ENCODE measurements at places on chromosomes 12 and 14.

GRCh38 chr12:94644141-94644979, 6.0 kb downstream of the TMCC3 start:
- no peak for DNase-seq

- no peak for DNase-seq
Measured at GRCh38 chr14:75223664-75224154, 47.3 kb upstream of the TMED10 start.

GRCh38 chr12:105330283-105330930, at the start of gene C12orf75:
Gene C12orf75 (plus strand): TSS chr12:105330691. CDS start chr12:105330892, 201 bp downstream.
- DNase-seq = peak; percentile 83

- no peak for DNase-seq
Measured at GRCh38 chr14:23172096-23172495, 11.4 kb downstream of the SLC7A8 start.

DNA sequence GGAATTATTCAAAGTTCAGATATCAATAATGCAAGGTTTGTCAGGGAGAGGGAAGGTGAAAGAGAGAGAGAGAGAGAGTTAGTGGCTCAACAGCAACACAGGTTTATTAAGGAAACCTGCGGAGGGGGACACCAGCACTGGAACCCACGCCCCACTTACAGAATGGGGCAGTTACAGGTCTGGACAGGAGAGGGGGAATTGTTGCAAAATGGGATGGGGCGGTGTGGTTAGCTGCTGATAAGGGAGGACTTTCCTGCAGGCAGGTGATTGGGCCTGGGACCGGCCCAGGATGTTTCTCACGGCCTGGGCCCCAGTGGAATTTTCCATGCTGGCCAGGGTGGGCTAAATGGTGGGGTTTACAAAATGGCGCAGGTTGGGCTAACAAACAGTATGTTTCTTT, 278.2 kb upstream of the SLC16A7 start:
- no peak for DNase-seq

DNA sequence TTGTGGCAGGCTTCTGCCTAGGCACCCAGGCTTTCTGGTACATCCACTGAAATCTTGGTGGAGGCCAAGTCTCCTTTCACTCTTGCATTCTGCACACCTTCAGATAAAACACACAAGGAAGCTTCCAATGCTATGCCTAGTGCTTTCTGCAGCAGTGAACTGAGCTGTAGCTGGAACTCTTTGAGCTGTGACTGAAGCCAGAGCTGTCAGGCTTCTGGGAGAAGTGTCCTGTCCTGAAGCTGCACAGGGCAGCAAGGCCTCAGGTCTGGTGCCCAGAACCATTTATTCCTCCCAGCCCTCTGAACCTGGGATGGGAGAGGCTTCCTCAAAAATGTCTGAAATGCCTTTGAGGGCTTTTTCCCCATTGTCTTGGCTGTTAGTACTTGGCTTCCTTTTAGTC, 941.7 kb downstream of the LRFN5 start:
- no peak for DNase-seq

GRCh38 chr14:99157676-99158075, 114.3 kb downstream of the BCL11B start:
- no peak for DNase-seq

DNA sequence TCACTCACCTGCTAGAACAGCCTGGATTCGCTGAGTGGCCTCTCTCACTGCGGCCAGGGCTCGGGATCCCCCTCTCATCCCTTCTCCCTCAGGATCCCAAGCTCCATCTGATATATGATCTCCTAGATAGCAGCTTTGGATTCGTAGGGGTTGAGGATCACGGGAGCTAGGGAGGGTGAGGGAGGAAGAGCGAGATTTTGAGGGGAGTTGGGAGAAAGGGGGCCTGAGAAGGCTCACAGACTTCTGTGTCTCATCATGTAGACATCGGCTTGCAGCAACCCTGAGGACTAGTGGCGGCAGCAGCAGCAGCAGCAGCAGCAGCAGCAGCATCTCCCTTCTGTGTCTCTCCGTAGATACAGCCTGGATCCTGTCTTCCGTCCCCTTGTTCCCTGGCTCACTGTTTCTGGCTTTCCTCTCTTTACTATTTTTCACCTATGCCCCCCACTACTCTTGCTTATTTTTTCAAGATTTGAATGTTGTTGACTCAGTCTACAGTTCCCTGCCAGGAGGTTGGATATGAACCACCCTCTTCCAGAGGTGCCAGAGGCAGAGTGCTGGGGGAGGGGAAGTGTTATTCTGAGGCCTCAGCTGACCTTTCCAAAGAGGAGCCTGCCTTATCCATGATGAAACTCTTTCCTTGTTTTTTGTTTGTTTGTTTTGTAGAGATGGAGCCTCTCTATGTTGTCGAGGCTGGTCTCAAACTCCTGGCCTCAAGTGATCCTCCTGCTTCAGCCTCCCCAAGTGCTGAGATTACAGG, at the start of gene CIROP:
CIROP (minus strand) TSS at position 399 of the 757 bp plus-strand sequence; CDS start at position 330, 69 bp downstream.
- no peak for DNase-seq

GRCh38 chr12:79408689-79409088, 282.1 kb downstream of the PAWR start:
- no peak for DNase-seq

- no peak for DNase-seq
Measured at GRCh38 chr12:52682381-52682660, 2.1 kb upstream of the KRT1 start.

DNA sequence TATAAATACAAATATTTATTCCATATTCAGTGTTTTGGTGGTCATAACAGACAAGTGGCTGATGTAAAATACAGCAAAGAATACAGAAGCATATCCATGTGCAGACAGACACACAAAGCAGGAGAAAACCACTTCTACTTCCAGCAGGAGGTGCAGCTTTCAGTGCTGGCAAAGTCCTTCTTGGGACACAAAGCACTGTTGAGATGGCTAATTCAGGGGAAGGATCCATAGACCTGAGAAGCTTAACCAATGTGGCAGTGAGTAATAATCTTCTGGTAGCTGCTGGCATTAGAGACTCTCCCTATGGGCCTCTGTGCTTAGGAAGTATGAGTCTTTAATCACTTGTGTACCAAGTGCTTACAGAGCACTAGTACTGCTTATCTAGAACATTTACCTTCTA, 26.8 kb downstream of the AMN1 start:
- DNase-seq = no peak

GRCh38 chr14:61565181-61565580, 130.1 kb upstream of the HIF1A start:
- DNase-seq = no peak

DNA sequence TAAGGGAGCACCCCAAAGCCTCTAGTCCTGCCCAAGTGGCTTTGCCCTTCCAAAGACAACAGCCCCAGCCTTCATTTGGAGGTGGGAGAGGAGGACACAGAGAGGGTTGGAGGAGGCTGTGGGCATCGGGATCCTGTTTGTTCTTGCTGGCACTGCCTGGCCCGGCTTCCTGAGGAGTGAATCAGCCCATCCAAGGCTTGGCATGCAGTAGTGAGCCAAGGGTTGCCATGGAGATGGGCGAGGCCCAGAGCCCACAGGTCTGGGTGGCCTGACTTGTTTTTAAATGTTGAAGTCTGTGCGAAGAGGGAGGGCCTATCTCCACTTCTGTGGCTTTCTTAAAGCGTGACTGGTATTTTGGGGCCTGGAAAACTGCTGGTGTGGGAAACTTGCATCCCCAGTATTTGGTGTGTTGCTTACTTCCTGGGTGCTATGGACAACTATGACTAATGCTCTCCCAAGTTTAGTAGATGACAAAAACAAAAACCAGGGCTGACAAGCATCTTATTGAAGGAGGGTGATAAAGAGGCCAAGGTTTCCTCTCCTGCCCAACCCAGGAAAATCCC, 15.8 kb downstream of the CD9 start:
- DNase-seq = peak; percentile 99

DNA sequence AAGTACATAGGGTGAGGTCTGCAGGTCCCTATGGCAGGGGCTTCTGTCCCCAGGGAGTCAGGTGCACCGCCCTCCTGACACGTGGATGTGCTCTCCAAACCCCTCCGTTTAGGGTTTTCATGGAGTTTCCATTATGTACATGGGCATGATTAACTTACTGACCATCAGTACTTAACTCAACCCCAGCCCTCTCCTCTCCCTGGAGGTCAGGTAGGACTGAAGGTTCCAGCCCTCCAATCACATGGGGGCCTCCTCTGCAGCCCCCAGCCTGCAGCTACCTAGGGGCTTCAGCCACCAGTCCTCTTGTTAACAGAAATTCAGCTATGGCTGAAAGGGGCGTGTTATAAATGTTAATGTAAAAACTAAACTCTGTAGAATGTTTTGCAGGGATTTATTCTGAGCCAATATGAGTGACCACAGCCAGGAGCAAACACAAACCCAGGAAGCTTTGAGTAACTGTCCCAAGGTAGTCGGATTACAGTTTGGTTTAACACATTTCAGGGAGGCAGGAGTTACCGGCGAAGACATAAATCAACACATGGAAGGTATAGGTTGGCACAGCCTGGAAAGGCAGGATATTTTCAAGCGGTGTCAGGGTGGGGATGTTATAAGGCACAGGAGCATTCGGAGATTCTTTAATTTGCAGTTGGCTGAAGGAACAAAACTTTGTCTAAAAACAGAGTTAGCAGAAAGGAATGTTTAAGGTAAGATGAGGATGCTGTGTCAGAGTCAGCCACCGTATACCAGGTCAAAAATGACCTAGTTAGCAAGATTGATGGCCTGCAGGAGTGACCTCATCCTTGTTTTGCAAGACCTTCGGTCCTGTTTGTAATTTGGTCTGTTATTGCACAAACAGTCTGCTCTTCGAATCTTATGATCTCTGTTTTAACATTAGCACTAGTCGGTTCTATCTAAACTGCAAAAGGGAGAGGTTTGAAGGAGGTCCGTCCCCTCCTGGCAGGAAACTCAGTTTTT, 75.2 kb downstream of the TNFAIP2 start:
- DNase-seq = no peak

DNA sequence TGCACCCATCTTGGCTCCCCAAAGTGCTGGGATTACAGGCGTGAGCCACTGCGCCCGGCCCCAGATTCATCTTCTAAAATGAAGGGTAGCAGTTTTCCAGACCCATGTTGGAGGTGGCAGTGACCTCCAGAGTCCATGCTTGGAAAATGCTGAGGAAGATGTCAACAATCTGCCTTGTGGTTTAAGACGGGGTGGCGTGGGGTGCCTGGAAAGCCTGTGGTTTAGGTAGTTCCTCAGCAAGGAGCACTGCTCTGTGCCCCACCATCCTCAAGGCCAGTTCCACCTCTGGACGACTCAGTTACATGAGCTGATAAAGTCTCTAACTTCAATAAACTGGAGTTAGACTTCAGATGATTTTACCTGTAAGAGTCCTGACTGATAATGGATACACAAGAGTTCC, 48.6 kb downstream of the DRAM1 start:
- DNase-seq = no peak

GRCh38 chr12:80187660-80188090, 88.3 kb downstream of the OTOGL start:
- no peak for DNase-seq

DNA sequence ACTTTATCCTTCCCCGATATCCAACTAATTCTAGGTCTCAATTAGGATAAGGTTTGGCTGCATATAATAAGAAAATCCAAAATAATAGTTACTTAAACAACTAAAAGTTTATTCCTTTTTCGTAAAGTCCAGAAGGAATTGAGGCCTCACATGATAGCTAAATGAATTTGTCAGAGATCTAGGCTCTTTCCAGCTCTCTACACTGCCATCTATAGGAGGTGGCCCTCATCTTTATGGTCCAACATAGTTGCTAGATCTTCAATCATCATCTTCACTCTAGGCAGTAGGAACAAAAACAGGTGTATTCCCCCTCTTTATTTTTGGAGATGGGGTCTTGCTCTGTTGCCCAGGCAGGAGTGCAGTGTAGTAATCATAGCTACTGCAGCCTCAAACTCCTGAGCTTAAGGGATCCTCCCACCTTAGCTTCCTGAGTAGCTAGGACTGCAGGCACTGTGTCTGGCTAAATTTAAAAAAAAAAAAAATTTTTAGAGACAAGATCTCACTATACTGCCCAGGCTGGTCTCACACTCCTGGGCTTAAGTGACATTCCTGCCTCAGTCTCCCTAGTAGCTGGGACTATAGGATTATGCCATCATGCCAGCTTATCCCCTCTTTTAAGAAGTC, 46.5 kb upstream of the SAV1 start:
- DNase-seq = no peak

DNA sequence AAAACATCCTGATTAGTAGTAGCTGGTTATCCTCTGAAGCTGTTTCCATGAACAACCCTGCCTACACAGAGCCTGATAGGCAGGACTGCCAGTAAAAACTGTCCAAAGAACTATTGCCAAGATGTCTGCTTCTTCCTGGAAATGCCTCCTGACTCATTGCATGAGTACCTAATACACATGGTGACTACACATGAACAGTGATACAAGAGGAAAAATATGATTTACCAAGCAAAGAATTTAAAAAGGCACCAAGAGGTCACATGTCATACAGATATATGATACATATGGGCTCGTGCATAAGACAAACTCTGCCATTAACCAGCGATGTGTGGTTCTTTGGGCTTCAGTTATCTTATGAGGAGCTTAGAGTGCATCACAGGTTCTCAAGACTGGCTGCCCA, 552.3 kb downstream of the SLC16A7 start:
- DNase-seq = no peak

DNA sequence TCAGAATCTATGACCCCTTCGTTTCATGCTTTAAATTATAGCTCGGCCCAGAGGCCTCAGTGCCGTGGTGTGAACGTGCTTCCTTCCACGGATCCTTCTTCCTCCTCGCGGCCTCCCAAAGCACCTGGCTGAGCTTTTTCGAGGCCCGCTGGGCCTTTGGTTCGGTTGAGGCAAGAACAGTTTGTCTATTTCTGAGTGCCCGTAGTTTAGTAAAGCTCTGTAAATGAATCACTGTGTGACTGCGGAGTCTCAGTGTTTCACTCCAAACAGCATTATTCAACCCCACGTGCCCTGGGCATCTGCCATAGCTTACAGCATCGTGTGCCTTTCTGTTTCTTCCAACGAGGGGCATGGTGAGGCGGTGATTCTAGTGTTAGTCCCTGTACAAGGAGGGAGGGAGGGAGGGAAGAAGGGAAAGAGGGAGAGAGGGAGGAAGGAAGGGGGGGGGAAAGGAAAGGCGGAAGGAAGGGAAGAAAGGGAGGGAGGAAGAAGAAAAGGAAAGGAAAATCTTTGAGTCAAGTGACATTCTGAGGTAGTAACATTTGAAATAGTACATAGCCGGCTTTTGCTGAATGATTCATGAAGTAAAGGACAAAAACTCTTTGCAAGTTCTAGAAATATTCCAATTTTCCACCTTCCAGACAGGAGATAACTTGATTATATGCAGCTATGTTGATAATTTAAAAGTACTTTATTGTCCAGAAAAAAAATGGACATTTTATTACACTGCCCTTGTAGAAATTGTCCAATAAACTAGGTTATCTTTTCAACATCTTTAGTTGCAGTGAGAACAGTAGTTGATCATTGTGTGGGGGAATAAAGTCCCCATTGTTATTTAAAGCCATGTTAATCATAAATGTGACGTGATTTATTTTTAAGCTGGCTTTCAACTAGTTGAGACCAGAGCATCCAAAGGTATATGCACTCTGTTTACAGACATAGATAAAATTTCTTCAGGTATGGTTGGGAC, 1.2 kb upstream of the TRIM9 start:
- no peak for DNase-seq

- DNase-seq = no peak
Measured at GRCh38 chr14:53523226-53523625, 370.1 kb upstream of the DDHD1 start.
